A549 treated with AZD2906 at 1 μM for 4 hours (cell line): ENCODE measurements at places on chromosomes 11 and 22. TPM values are rescaled to one million over a fixed set of nuclear protein-coding genes. Genes with fewer than 3 reads are reported as not detected.

Gene WT1
- 5.0 to 5.5 TPM (median 5.2 TPM) in 5 replicates for total RNA-seq

Gene SAA2
- total RNA-seq, result 0.15 to 0.24 TPM in 2 of 5 replicates, not detected in the others

Gene CD3E
- total RNA-seq, result not detected in 5 replicates

Gene MAJIN
- not detected in 5 replicates for total RNA-seq

Gene OR2AG2
- 0.06 to 0.11 TPM in 2 of 5 replicates, not detected in the others for total RNA-seq

Gene SLC25A45
- 12.1 to 15.2 TPM (median 14.2 TPM) in 5 replicates for total RNA-seq

Gene OR51B4
- not detected in 5 replicates for total RNA-seq

Gene BTG4
- total RNA-seq, result 0.10 to 0.23 TPM (median 0.18 TPM) in 4 of 5 replicates, not detected in the other

Gene TRIM6
- total RNA-seq, result 6.9 to 8.3 TPM (median 7.6 TPM) in 5 replicates

Gene C22orf42
- not detected in 5 replicates for total RNA-seq

Gene TTLL8
- total RNA-seq, result not detected in 5 replicates

Gene KDM2A
- 42.2 to 43.2 TPM (median 42.9 TPM) in 5 replicates for total RNA-seq

Gene IGLL5
- total RNA-seq, result not detected in 5 replicates

Gene PGA4
- total RNA-seq, result 0.07 to 0.26 TPM (median 0.16 TPM) in 3 of 5 replicates, not detected in the others

Gene APOBEC3A
- 0.10 TPM in 1 of 5 replicates, not detected in the others for total RNA-seq

Gene KRTAP5-8
- not detected in 5 replicates for total RNA-seq

Gene GLYATL1
- total RNA-seq, result not detected in 5 replicates

Gene RAB38
- total RNA-seq, result 0.77 to 1.2 TPM (median 0.94 TPM) in 5 replicates

Gene CCDC82
- 16.9 to 22.1 TPM (median 18.2 TPM) in 5 replicates for total RNA-seq

Gene THY1
- total RNA-seq, result 13.3 to 23.6 TPM (median 16.1 TPM) in 5 replicates
